NCI-H524 treated with DMSO at 0.1 percent for 48 hours (cell line): ENCODE measurements at places on chromosomes 1 and 21.

DNA sequence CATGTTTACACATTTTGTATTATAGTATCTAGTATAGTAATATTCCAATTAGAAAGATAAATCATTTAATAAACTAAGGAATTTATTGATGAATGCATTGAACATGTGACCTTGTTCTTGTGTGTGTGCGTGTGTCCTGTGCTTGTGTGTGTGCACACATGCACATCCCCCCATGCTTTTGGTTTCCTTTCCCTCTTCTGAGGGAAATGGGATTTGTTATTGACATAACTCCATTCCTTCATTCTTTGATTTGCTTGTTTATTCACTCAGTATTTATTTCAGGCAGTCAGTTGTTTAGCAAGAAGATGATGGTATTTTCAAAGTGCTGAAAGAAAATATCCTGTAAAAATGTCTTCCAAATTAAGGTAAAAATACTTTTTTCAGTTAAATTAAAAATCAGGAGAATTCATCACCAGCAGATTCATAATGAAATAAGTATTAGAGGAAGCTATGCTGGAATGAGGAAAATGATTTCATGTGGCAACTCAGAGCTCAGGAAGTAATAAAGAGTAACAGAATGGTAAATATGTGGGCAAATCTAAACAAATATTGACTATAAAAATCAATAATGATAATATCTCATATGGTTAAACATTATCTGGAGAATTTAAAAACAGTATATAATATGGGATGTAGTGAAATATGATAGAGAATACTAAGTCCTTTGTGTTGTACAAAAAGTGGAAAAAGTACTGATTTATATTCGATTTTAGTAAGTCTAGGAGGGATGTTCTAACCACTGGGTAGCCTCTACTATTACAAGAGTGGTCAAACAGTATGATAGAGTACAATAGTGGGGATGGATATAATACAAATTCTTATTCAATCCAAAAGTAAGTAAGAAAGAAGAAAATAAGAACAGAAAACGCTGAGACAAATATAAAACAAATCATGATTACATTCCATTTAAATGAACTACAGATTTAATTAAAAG, 35.2 kb upstream of the SIPA1L2 start:
- no peak for DNase-seq

- DNase-seq: no peak
Measured at GRCh38 chr1:179058487-179059483, 23.1 kb upstream of the TOR3A start.

DNA sequence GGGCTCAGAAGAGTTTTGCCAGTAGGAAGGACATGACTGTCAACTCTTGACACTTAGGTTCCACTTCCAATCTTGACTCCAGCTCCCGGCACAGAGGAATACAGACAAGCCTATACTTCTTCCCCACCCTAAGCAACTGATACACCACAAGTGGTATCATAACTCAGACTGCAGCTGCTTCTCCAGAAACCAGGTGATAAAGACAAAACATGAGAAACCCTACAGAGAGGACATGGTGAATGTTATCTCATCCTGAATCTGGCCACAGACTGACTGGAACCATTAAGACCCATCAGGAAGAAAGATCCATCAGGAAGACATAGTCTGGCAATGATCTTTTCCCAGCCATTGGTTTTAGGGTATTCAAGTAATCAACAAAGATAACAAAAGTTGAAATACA, 13.8 kb downstream of the PAXBP1 start:
- no peak for DNase-seq

GRCh38 chr1:3672971-3673361, 20.6 kb downstream of the TP73 start:
- DNase-seq: no peak

DNA sequence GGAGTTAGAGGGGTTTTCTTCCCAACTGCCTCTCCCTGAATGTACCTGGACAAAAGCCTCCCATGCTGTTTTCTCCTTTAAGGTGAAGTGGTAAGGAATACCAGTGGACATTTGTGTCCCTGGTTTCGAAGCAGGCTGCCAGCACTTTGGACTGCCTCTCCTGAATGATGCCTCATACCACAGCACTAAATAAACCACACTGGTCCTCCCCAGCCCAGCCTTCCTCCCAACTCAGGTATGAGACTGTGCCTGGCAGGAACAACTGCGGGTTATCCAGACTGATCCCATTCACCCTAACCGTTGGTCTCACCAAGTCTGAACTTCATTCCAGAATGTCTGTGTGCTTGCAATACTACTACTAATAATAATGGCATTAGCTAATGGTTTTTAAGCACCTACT, 9.3 kb downstream of the COQ8A start:
- no peak for DNase-seq

DNA sequence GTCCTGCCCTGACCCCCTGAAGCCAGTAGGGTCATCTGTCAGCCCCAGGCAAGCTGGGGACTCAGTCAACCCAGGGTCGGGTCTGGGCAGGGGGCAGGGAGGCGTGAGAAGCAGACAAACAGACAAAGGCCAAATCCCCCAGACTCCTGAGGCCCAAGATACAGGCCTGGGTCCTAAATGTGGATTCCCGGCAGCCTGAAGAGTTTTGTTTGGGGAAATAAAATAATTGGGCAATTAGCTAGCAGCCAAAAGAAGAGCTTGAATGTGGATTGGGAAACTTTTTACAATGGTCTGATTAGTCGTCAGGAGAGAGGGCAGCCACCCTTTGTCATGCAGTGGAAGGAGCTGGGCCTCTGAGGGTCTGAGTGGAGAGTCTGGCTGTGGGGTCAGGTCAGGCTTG, 4.5 kb upstream of the LEFTY2 start:
- no peak for DNase-seq
